Cardiac muscle cell (in vitro differentiated cells and primary cell): ENCODE measurements at places on chromosomes 6 and 20. TPM values are rescaled to one million over a fixed set of nuclear protein-coding genes. Genes with fewer than 3 reads are reported as not detected.
A peak's percentile ranks its signal among the peaks of the same experiment; 100 is the strongest.

DNA sequence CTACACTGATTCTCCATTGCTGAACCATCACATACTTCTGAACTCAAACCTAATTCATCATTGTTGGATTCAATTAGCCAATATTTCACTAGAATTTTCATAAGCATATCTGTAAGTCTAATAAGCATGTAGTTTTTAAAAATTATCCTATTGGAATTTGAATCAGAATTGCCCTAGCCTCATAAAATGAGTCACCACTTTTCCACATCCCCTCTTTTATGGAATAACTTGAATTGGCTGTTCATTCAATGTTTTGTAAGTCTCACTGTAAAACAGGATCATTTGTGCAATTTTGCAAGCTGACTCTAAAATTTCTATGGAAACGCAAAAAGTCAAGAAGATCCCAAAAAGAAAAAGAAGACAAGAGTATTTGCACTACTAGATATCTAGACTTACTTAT, 141.0 kb downstream of the HACE1 start:
- no peak for DNase-seq

DNA sequence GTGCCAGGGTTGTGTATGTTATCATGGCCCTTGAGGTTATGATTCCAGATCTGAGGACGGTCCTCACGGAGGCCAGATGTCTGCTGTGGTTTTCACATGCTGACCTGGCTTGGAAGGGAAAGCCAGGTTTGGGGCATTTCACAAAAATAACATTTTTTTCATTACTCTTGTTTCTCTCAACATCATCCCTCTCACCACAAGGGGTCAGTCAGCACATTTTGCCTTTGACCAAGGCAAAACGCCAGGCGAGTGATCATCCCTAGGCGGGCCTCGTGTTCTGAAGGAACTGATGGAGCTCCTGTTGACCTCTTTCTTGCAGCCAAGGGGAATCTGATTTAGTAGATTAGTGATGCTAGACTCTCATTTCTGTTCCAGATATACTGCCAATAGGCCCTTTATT, 133.5 kb downstream of the TBC1D7 start:
- peak; percentile 22 for DNase-seq

GRCh38 chr6:18632670-18633410, 245.7 kb downstream of the RNF144B start:
- DNase-seq, result no peak

DNA sequence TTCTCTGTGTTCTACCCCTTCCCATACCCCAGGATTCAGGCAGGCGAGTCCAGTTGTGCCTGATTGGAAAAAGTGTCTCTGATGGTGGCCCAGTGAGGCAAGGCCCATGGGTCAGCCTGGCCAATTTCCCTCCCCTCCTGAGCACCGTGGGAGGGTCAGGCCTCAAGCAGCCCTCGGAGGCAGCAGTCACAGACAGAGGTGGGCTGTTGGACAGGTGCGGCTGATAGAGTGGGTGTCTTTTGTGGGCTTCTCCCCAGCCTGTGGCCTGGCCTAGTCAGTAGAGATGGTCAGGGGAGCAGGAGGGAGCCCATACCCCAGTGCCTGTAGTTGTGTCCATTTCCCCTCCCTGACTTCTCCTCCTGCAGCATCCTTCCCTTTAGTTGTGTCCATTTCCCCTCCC, 8.9 kb downstream of the MYT1 start:
- DNase-seq, result no peak

DNA sequence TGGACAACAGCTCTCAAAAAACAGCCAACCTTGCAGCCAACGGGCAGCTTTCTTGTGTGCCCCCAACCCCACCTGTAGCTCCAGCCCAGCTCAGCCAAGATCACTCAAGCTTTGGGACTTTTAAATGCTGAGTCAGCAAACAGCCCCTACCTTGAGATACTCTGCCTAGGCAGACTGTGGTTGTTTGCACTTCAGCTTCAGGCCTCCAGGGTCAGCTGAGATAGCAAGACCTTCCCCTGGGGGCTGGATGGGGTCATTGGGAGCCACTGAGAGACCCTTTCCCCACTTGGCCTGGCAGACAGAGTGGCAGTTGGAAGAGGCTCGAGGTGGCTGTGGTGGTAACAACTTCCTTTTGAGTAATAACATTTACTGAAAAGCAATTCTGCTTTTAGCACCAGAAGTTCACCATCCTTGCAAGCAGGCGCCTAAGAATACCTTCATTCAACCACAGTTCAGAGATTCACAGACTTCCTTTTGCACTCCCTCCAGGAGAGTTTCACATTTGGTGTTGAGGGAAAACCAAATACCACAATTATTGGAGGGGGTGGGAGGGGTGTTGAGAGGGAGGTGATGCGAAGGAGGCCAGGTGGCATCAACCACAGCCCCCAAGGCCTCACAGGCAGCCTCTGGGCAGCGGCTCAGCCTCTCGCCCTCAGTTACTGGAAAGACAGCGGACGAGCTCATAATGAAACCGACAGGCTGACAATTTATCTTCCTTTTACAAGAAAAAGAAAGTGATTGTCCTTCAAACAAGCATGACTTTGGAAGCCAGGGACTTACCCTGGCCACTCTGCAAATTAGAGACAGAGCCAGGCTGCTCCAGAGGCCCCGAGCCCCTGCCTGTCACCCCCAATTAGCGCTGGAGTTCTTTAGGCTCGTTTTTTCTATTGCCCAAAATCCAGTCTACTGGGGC, 148.1 kb downstream of the CEBPB start:
- peak; percentile 55 for DNase-seq

DNA sequence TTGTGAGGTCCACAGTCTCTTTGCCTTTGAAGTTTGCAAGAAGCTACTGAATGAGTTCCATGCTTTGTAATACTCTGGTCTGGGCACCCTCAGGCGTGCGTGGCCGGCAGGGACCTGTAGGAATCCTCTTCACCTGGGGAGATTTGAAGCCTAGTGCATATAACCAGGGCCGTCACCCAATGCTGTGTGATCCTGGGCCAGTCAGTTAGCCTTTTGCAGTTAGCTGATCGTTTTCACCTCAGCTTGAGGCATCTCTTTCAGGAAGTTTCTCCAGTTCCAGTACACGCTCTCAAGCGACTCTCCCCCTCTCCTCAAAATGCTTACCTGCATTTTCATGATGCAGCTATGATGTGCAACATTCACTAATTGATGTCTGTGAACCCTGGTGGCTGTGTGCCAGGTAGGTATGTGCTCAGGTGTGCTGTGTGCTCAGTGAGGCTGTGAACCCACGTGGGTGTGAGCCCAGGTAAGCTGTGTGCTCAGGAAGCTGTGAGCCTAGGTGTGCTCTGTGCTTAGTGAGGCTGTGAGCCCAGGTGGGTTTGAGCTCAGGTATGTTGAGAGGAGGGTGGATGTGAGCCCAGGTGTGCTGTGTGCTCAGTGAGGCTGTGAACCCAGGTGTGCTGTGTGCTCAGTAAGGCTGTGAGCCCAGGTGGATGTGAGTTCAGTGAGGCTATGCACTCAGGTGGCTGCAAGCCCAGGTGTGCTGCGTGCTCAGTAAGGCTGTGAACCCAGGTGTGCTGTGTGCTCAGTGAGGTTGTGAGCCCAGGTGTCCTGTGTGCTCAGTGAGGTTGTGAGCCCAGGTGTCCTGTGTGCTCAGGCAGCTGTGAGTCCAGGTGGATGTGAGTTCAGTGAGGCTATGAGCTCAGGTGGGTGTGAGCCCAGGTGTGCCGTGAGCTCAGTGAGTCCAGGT, 120.4 kb downstream of the PHACTR3 start:
- no peak for DNase-seq

DNA sequence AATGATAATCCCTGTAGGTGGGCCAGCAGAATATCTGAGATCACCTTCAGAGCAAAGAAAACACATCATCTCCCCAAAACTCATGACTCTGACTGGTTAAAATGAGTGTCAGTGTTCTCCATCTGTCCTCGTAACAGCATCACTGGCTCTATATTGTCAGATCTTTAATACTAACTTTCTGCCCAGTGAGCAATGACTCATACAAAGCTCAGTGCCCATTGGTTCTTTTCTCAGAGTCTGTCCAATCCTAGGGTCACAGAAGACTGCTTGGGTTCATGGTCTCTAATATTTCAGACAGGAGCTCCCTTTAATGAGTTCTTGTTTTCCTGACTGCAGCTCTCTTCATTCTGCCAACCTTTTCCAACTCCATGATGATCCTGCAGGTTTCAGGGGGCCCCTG, 36.4 kb downstream of the HLA-DPB1 start:
- DNase-seq, result peak; percentile 77

GRCh38 chr6:85581572-85581971, 12.1 kb downstream of the SNX14 start:
- no peak for DNase-seq

Gene BTN1A1
- total RNA-seq, result not detected in 2 replicates

Gene ZNF133
- total RNA-seq, result 27.9 and 34.4 TPM in 2 replicates
